ENCODE measurements at places on chromosomes 11 and 22.

DNA sequence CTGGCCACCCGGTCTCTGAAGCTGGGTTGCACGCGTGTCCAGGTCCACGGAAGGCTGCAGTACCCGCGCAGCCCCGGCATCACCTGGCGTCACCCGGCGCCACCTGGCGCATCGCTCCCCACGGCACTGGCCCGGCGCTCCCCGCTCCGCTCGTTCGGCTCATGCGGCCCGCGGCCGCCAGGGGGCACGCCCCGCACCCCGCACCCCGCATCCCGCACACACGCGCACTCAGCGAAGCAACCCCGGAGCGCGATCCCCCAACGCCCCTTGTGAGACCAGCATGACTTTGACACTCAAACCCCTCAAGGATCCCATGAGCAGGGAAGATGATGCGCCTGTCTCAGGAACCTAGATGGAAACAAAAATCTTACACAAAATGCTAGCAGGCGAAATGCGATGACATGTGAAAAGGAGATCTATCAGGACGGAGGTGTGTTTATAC lies 11.9 kb downstream of the B3GNT6 start:
- peak; percentile 87 for DNase-seq

GRCh38 chr11:93340223-93340622 lies 9.7 kb downstream of the DEUP1 start:
- no peak for DNase-seq

DNA sequence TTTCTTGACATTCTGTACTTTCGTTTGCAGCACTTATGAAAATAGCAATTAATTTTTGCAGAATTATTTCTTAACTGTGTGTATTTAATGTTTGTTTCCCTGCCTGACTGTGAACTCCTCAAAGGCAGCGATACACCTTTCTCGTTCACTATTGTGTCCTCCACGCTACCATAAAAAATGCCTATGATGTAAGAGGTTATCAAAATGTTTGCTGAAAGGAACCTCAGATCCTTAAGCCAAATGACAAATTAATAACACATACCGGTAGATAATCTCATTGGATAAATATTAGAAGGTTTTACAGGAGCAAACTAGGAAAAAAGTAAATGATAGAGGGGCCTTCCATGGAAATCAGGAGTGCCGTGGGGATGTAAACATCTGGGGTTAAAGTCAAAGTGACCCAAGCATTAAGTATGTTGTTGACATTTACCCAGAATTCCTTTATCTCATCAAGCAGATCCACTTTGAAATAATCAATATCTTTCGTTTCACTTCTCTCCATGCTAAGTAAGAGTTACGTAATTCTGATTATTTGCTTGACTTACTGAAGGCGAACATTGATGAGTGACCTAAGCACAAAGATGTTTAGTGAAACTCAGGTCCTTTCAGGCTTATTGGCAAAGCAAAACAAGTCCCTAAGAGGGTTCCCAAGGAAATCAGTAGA lies 2.6 kb upstream of the OOSP3 start:
- DNase-seq: no peak

- no peak for DNase-seq
Measured at GRCh38 chr11:96105944-96106343, 182.0 kb upstream of the MTMR2 start.

DNA sequence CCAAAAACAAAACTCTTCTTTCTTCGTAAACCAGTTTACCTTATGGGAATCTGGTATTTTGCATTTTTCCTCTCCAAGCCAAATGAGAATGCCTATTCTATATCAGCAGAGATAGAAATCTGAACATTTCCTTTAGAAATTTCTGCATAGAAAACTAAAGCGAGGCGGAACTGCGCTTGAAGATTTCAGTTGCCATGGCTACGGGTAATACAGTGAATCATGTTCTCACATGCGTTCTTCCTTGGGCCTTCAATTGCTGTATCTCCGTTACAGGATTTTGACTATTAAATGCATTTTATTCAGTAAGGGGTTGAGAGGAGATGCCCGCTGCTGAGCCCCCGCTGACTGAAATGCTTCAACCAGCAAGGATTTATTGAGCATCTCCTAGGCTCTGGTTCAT lies 108.2 kb upstream of the CRYBB3 start:
- no peak for DNase-seq

- peak; percentile 85 for DNase-seq
Measured at GRCh38 chr11:94472916-94473799, 20.5 kb downstream of the MRE11 start.

DNA sequence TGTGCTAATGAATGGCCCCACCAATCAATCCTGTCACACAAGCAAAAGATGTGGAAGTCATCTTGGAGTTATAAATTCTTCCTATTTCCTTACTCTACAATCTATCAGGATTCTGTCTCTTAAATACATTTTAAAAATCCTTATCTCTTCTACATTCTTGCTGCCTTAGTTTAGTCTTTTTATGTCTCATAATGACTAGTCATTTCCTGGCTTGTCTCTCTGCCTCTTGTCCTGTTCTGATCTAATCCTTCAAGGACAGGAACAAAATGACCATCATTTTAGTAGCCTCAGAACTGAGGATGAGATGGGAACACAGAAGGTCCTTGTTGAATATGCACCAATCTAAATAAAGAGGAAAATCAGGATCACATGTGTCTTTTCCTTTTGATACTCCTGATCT lies 56.6 kb upstream of the LIN7C start:
- no peak for DNase-seq

GRCh38 chr11:18791207-18791968 lies at the start of gene PTPN5:
Gene PTPN5 (minus strand): TSS chr11:18791798. CDS start chr11:18771958, 19,840 bp downstream.
- no peak for DNase-seq

DNA sequence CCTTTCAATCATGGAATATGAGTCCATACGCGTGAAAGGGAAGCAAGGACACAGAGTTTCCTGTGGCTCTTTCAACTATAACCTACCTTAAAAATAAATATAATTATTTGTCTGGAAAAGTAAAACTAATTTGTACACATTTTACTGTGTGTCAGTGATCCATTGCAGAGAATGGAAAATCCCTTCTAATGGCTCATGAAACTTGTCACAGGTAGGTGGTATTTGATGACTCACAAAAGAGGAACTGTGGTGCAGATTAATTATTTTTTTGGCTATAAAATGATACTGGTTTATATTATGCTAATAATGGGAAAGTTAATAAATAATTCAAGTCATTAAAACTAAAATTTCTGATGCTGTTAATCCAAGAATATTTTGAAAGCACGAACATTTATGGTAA lies 792.2 kb downstream of the METTL15 start:
- no peak for DNase-seq

DNA sequence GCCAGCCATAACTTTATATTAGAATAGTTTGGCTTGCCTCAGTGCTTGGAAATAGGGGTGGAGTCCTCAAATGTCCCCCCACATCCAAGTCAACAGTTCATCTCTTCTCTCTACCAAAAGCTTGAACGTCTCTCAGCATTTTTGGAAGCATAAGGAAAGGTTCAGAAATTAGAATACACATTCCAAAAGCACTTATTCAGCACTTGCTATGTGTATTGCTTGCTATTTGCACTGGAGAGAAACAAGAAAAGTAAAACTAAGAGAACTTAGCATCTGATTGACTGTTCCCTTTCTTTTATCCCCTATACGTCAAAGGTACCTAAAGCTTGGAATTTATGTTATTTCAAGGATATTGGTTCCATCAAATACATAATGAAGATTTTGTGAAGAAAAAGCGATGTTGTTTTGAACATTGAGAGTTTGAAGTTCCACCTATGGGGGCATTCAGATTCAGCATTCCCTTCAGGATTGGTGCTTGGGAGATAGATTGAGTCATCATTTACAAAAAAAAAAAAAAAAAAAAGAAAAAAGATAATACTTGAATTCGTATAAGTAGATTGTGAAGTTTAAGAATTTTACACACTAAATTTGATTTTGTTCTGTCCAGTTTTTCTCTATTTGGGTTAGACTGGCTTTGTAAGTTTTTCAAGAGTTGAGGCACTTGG lies 1.3 kb downstream of the TBRG1 start:
- no peak for DNase-seq

DNA sequence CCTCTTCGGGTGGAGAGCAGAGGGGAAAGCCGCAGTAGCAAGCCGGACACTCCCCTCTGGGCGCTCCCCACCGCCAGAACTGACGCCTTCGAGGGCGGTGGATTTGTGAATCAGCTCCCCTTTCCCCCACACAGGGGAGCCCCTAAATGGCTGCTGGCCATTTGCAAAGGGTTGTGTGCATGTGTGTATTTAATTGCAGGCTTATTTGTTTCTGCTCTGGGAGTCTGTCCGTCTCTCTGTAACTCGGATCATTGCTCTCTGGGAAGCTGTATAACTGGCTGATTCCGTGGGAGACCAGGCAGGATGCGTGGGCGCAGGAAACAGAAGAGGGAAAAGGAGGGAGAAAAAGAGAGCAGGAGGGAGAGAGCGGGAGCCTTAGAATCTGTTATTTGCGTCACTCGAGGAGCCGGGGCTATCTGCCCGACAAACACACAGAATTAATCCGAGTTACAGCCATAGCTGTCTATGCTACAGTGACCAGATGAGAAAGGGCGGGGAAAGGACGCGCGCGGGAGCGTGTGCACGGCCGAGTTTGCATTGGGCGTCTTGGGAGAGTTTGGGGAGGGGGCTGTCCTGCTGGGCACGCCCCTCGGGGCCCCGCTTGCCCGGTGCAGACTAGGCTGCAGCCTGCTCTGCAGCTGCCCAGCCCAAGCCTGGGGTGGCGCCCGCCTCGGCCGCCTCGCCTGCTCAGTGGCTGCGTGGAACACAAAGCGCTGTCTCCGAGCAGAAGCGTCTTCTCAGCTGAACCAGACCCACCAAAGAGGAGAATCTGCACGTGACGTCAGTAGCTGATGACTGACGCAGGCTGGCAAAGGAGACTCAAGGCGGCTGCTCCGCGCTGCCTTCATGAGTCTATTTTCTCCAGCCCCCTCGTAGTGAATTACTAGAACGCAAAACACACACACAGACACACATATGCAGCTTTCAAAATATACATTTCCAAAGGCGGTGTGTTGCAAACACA lies 105.3 kb upstream of the HSD17B12 start:
- DNase-seq: no peak

DNA sequence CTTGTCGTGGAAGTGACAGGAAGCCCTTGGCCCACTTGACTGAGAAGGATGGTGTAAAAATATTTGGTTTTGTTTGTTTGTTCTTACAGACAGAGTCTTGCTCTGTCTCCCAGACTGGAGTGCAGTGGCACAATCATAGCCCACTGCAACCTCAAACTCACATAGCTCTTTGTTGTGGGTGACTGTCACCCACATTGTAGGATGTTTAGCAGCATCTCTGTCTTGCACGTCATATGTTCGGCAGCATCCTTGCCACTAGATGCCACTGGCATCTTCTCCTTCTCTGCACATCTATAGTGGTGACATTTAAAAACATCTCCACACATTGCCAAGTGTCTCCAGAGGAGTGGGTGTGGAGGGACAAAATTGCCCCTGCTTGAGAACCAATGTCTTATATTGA lies 56.8 kb downstream of the PRR5L start:
- DNase-seq: peak; percentile 91

DNA sequence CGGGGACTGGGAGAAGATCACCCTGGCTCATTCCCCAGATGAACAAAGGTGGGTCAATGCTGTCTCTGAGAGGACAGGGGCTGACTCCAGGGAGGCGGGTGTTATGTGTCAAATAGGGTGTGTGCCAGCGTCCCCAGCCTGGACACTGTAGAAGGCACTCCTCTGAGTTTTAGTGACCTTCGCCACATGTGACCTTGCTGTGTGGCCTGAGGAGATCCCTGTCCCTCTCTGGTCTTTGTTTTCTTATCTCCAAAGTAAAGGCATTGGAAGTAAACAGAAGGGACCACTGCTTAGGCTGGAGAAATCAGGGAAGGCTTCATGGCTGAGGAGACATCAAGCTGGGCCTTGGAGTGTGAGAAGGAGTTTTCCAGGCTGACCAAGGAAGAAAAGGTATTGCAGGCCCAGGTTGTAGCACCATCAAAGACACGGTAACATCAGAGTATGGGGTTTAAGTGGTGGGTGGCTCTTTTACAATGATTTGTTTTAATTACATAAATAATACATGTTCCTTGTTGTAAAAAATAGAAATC lies 74.4 kb downstream of the TP53I11 start:
- no peak for DNase-seq

DNA sequence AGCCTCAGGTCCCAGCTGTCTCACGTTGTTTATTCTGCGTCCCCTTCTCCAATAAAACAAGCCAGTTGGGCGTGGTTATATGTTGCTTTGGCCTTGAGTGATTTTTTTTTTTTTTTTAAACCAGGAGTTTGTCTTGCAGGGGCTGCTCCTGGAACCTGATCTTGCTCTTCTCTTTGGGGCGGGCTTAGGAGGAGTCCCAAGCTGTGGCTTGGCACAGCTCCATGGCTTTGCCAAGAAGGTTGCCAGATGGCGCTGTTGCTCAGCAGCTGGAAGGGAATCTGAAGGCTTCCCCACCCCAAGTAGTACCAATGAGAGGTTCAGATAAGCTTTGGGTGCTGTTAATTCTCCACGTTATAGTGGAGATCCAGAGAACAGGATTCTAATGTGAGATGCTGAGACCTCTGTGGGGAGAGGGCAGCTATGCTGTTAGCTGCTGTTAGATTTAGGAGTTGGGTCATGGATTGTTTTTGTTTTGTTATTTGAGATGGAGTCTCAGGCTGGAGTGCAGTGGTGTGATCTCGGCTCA lies 2.0 kb upstream of the FERMT3 start:
- DNase-seq: peak; percentile 93

DNA sequence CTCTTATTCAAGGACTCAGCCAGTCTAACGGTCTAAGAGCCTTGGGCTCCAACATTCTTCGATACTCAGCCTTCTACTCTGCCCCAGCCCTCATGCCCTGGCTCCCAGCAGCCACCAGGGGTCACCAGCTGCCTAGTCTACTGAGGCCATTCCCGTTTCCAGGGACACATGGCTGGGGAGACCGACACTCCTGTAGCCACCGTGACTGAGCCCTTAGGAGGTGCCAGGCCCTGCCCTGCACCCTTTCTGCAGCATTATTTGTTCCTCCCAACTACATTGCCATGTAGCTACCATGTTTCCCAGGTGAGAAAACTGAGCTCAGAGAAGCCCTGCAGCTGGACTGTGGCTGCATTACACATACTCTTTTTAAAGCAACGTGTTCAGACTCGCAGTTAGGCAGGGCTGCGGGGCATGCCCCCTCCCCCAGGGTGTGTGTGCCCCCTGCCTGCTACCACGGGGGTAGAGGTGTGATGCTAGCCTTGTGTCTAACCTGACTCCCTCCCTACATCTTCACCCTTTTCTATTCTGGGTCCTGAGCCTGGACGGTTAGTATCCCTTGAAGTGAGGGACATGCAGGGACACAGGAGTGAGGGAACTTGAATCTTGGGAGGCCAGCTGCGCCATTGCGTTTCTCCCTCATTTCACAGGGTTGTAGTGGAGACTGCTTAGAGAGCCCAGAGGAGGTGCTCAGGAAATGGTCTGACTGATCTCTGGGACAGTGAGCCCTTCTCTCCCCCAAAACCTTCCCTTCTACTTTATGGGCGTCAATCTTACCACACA lies 17.5 kb downstream of the ATG16L2 start:
- peak; percentile 85 for DNase-seq

- peak; percentile 75 for DNase-seq
Measured at GRCh38 chr22:39940757-39941305, 19.4 kb upstream of the TMA7B start.

GRCh38 chr22:50481440-50482106 lies at the start of gene ADM2:
Gene ADM2 (plus strand): TSS chr22:50481543. CDS start chr22:50481848, 305 bp downstream.
- peak; percentile 94 for DNase-seq

- no peak for DNase-seq
Measured at GRCh38 chr11:62577046-62577714, 3.5 kb upstream of the EEF1G start.

GRCh38 chr22:45518580-45518991 lies 15.9 kb downstream of the FBLN1 start:
- DNase-seq: no peak

GRCh38 chr11:122155765-122156527 lies 39.9 kb upstream of the BLID start:
- no peak for DNase-seq

GRCh38 chr11:56916587-56916986 lies 72.1 kb upstream of the OR5AK2 start:
- DNase-seq: no peak

- no peak for DNase-seq
Measured at GRCh38 chr11:10328314-10329098, 23.6 kb downstream of the ADM start.

All from activated CD4-positive, alpha-beta T cell treated with anti-CD3 and anti-CD28 coated beads, Interleukin-2, amount 10 ng/mL, durations not matched to agents 24 days and 14 days (primary cell).